ENCODE measurements at places on chromosomes 12 and 14. TPM values are rescaled to one million over a fixed set of nuclear protein-coding genes. Genes with fewer than 3 reads are reported as not detected.
A peak's percentile ranks its signal among the peaks of the same experiment; 100 is the strongest.

DNA sequence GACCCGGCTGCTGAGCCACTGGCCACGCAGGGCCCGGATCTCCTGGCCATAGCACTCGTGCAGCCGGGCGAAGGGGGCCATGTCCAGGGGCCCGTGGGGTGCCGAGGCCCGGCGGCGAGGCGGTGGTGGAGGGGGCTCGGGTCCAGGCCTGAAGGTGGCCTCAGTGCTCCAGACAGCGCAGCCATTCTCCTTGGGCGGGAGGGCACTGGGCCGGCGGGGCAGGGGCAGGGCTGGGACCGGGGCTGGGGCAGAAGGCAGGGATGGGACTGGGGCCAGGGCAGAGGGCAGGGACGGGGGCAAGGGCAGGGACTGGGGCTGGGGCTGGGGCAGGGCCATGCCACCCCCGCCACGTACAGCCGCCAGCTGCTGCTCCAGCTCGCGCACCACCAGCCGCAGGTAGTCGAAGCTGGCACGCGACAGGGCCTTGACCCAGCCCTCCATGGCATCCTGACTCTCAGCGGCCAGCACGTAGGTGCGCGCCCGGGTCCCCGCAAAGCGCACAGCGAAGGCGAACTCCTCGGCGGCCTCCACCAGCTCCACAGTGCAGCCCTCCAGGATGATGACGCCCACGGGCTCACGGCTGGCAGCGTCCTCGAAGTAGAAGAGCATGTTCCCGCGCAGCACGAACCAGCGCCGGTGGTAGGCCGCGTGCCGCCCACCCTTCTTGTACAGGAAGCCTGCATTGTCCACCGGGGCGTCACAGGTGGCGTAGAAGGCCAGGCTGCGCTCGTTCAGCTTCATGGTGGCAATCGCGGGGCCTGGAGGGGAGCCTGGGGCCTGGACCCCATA is 6.0 kb downstream of the PHETA1 start:
- peaks cover 10% of the 10 kb centered on the region for H3K27me3 ChIP-seq
- no peak overlapping the region for H3K4me3 ChIP-seq
- H3K4me1 ChIP-seq, result peaks cover 23% of the 10 kb centered on the region

DNA sequence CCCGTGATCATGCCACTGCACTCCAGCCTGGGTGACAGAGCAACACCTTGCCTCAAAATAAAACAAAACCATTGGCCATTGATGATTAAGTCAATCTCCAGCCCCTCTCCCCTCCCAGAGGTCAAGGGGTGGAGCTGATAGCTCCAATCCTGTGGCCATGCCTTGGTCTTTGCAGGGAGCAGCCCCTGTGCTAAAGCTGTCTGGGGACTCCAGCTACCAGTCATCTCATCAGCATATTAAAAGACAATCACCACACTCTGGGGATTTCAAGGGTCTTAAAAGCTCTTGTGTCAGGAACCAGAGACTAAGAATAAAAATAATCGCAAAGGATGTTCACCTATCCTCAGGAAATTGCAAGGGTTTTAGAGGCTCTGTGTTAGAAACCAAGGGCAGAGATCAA is 30.6 kb downstream of the HCAR2 start:
- no peak overlapping the region for H3K4me3 ChIP-seq
- H3K4me1 ChIP-seq, result no peaks in the 10 kb centered on the region
- no peak overlapping the region for H3K27ac ChIP-seq

DNA sequence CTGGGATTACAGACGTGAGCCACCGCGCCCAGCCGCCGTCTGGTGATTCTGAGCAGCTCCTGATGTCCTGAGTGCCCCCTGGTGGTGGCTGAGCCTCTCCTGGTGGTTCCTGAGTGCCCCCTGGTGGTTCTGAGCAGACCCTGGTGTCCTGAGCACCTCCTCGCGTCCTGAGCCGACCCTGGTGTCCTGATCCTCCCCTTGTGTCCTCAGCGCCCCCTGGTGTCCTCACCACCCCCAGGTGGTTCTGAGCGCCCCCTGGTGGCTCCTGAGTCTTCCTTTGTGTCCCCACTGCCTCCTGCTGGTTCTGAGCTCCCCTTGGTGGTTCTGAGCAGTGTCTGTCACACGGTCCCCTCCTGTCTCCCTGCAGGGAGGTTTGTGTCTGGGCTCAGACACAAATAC is 1304.9 kb downstream of the TMEM121 start:
- no peaks in the 10 kb centered on the region for H3K4me1 ChIP-seq
- DNase-seq, result peak; percentile 80
- H3K27ac ChIP-seq, result no peak overlapping the region
- peaks cover 2% of the 10 kb centered on the region for H3K36me3 ChIP-seq
- no peak overlapping the region for H3K4me3 ChIP-seq

GRCh38 chr12:40204337-40204736 is 20.5 kb upstream of the LRRK2 start:
- H3K27me3 ChIP-seq, result no peaks in the 10 kb centered on the region
- H3K4me1 ChIP-seq, result no peaks in the 10 kb centered on the region
- H3K36me3 ChIP-seq, result no peaks in the 10 kb centered on the region
- no peak overlapping the region for H3K27ac ChIP-seq

AP5M1 gene
- 44.9 TPM for total RNA-seq

NPFF gene
- not detected for total RNA-seq

ZNF385A gene
- 1.3 TPM for total RNA-seq

APOF gene
- total RNA-seq, result 0.28 TPM

DNA sequence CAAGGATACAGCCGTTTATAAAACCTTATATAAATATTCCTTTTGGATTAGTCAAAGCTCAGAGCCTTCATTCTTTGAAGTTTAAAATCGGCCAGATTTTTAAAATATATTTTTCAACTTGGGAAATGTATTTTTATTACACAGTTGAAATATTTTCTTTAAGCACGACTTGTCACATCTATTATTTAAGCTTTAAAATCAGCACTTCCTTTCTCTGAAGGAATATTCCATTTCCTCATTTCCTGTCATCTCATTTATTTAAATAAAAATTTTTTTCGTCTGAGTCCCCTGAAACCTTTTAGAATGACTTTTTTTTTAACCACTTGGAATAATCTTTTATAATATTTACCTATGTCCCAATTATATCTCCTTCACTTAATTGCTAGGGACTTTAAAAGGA is 107.5 kb upstream of the PDE3A start:
- no peaks in the 10 kb centered on the region for H3K27me3 ChIP-seq
- H3K4me1 ChIP-seq, result no peaks in the 10 kb centered on the region
- H3K27ac ChIP-seq, result no peak overlapping the region
- H3K36me3 ChIP-seq, result no peaks in the 10 kb centered on the region
- no peak overlapping the region for H3K4me3 ChIP-seq

DNA sequence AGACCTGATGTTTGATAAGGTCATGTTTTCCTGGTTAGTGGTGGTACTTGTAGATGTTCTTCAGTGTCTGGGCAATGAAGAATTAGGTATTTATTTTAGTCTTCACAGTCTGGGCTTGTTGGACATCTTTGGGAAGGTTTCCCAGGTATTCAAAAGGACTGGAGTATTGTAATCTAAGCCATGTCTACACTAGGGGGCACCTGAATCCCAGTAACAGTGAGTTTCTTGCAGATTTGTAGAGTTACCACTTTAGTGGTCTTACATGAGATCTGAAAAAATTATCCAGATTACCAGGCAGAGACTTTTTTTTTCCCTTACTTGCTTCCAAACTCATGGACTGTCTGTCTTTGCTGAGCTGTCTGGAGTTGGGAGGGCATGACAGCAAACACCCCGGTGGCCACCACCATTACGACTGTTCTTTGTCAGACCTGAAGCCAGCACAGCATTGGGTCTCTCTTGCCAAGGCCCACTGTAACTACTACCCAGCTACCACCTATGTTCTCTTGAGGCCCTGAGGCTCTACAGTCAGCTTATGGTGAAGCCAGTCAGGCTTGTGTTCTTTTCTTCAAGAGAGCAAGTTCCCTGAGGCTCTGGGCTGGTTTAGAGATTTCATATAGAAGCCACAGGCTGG is 820.7 kb upstream of the FBXO33 start:
- H3K4me1 ChIP-seq, result no peaks in the 10 kb centered on the region
- no peaks in the 10 kb centered on the region for H3K36me3 ChIP-seq
- no peak overlapping the region for H3K27ac ChIP-seq
- no peaks in the 10 kb centered on the region for H3K27me3 ChIP-seq

Data from activated T-cell treated with anti-CD3 and anti-CD28 coated beads, Interleukin-2, amount 50 U/mL, for 72 hours (primary cell).